ENCODE measurements at places on chromosomes 7 and 10. TPM values are rescaled to one million over a fixed set of nuclear protein-coding genes. Genes with fewer than 3 reads are reported as not detected.

- DNase-seq = no peak
These were observed 358.3 kb downstream of the AUTS2 start for GRCh38 chr7:69956541-69956940.

DNA sequence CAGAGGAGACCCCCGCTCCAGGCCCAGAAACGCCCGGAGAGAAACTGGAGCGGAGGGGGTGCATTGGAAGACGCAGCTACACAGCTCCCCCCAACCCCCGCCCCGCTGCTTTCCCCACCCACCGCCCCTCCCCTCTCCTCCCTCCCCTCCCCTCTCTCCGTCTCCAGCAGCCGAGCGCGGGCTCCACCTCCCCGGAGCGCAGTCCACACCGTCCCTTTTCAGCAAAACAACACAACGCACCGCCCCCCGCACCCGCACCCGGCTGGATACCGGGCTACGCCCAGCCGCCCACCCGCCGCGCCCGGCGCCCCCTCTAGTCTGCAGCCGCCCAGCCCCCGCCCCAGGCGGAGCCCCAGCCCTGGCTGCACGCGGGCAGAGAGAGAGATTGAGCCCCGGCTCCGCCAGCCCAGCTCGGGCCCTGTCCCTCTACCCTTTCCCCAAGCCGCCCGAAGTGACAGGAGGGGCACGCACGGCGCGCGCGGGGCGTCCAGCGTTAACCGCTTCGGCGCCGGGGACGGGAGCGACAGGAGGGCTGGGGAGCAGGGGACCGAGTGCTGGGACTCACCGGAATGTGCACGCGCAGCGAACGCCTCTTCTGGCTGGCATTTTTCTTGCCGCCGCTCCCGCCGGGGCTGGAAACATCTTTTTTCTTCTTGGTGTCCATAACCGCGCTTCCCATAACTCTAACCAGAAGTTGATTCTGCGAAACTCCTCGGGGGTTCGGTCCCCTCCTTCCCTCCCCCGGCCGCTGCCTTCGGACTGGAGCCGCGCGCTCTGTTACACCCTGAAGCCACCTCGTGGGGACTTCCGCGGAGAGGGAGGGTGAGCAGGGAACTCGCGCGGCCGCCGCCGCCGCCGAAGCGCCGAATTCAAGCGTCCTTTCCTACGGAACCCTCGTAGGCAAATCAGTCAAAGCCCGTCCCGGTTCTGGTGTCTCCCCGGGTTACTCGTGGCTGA, 695 bp downstream of the PRKAG2 start:
- DNase-seq = peak; percentile 83

DNA sequence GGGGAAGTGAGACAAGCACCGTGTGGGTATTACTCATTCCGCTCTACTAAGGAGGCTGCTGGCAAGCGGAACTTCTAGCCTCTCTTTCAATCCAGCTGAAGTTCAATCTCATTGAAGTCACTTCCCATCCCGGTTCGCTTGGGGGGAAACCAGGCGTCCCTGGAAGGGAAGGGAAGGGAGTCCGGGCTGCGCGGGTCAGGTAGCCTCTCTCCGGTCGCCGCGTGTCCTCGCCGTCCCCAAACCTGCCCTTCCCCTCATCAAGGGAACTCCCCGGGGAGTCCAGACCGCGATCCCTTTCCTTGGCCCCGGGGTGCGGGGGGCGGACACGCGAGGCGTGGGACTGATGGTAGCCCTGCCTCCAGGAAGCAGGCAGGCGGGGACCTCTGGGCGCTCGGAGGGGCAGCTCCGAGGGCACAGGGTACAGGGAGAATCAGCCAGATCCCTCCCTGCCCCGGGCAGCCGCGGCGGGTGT, 598 bp upstream of the ZEB1 start:
- DNase-seq = no peak

The SFTPD gene
- total RNA-seq = not detected

The IQUB gene
- not detected for total RNA-seq

The GHRHR gene
- total RNA-seq = not detected

The CCDC136 gene
- 0.64 TPM for total RNA-seq

The FBXO24 gene
- not detected for total RNA-seq

The MRPL32 gene
- 24.3 TPM for total RNA-seq

The OR2A5 gene
- not detected for total RNA-seq

Measured in ascending aorta (tissue), 2 donors.